Placental epithelial cell (primary cell): ENCODE measurements at places on chromosomes 2 and 18. TPM values are rescaled to one million over a fixed set of nuclear protein-coding genes. Genes with fewer than 3 reads are reported as not detected.

Gene ANKRD44
- total RNA-seq: 7.1 and 8.1 TPM in 2 replicates

Gene GPR55
- total RNA-seq: not detected in 2 replicates

Gene LIPG
- 0.39 and 20.1 TPM in 2 replicates for total RNA-seq

Gene OTOS
- not detected in 2 replicates for total RNA-seq

Gene ASNSD1
- 42.0 and 47.2 TPM in 2 replicates for total RNA-seq

Gene PSD4
- 61.6 and 125 TPM in 2 replicates for total RNA-seq
